ENCODE measurements at places on chromosomes 1 and 21.

GRCh38 chr1:26234644-26235370 lies 807 bp downstream of the CEP85 start:
- DNase-seq = no peak

- DNase-seq = no peak
Observed at GRCh38 chr1:229993060-229993459, 74.0 kb upstream of the GALNT2 start.

DNA sequence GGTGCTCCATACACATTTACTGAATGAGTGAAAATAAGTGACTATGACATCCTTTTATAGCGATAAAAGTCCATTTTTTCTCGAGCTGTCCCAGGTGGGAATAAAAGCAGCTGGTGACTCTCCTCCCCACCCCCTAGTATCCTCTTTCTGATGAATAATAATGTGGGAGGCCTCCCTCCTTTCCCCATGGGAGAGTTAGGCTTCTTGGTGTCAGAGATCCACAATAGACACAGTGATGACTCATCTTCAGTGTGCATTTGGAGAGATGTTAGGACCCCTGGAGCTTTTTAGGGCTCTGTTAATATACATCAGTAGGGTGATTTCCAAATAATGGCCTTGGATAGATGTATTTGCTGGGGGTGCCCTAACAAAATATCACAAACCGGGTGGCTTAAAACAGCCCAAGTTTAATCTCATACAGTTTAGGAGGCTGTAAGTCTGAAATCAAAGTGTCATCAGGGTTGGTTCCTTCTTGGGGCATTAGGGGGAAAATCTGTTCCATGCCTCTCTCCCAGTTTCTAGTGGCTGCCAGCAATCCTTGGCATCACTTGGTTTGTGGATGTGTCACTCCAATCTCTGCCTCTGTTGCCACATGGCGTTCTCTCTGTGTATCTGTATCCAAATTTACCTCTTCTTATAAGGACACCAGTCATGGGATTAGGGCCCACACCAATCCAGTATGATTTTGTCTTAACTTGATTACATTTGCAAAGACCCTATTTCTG lies 4.4 kb upstream of the PHC2 start:
- no peak for DNase-seq

GRCh38 chr21:32140604-32141317 lies 138.1 kb downstream of the MIS18A start:
- DNase-seq = no peak

DNA sequence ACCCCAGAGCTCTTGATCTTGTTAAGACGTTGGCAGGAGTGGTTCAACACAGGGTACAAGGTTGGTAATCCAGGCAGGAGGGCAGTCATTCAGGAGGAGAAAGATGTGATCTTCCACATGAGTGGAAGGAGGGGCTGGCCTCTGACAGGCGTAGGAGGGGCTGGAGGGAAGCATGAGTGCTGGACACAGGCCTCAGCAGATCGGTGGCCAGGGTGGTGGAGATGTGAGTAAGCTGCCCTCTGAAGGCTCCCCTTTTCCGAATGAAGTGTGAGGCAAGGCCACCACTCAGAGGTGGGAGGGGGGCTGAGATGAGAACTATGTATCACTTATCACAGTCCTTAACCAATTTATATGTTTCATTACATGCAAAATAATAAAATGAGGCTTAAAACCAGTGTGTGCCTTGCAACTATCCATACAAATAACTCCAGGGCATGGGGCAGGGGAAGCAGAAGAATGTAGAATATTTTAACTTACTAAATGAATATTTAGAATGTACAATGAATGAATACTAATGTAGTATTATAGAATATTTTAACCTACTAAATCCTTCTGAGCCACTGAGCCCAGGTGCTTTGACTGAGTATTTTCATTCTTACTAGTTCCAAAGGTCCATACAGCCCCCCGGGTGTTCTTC lies 103.5 kb upstream of the TLR5 start:
- no peak for DNase-seq

DNA sequence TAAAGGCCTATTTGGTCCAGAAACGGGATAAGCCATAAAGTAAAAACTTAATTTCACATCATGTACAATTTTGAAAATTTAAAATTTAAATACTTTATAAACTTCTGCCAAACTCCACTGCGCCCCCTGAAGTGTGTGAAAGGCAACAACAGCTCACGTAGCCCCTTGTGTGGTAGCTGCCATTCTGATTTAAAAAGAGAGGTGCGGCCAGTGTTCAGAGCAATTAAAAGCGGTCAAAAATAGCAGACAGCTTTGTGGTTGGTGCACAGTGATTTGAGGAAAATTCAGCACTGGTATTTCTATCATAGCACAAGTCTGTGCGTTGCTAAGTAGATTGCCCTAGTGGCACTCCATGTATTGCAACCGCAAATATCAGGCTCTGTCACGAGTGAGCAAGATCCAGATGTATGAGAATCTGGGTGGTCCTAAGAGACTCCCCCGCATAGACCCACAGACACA lies 122.5 kb downstream of the ATG4C start:
- no peak for DNase-seq

DNA sequence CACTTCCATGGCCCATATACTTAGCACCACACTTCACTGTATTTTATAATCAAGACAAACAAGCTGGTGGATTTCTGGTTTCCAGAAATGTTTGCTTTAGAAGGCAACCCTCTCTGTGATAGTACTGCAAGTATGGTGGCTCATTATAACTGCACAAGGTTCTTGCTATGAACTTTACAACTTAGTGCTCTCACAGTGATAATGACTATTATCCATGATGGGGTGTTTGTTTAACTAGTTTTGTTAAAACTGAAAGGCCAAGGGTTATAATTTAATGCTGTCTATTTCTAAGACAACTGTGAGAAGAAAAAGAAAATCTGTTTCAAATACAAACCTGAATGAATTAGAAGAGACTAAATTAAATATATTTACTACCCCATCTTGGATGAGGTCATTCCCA lies 903.2 kb downstream of the ADGRL2 start:
- DNase-seq = no peak

DNA sequence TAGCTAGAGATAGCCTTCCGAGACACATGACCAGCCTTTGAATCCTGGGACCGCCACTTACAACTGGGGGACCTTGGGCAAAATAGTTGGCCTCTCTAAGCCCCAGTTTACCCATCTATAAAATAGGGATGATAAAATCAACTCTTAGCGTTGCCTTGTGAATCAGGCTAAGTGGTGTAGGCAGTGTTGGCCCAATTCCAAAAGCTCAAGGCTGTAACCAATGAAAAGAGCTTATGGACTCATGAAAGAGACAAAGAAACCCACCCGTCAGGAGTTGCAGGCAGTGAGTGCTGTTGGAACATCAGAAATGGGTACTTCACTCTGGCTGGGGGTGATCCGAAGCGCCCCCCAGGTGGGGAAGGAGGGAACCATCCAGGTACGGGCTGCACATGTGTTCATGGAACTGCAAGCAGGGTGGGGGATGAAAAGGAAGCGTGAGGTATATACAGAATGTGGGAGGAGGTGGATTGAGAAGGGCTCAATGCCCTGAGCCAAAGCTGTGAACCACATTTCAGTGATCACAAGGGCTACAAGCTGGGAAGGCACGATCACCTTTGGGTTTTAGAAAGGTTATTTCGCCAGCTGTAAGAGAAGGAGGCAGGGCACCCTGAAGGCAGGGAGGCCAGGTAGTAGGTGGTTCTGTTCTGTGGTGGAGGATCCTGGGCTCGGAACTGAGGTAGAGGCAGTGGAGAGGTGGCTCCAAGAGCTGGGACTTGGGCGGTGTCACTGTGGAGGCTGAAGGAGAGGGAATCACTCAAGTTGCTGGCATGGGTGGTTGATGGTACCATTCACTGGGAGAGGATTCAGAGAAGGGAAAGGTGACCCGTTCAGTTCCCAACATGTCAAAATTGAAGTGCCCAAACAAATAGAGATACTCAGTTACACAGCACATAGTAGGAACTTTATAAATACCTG lies 11.4 kb upstream of the KIAA1614 start:
- DNase-seq = no peak

DNA sequence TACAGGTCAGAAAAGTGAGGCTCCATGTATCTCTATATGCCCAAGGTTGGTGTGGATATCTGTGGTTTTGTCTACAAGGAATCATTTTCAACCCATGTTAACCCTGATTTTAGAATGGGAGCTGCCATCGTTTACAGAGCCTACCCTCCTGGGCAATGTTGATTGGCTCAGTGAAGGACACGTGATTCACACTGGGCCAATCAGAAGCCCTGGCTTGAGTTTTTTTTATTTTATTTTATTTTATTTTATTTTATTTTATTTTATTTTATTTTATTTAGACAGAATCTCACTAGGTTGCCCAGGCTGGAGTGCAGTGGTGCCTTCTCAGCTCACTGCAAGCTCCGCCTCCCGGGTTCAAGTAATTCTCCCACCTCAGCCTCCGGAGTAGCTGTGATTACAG lies 35.8 kb downstream of the FOXO6 start:
- no peak for DNase-seq

DNA sequence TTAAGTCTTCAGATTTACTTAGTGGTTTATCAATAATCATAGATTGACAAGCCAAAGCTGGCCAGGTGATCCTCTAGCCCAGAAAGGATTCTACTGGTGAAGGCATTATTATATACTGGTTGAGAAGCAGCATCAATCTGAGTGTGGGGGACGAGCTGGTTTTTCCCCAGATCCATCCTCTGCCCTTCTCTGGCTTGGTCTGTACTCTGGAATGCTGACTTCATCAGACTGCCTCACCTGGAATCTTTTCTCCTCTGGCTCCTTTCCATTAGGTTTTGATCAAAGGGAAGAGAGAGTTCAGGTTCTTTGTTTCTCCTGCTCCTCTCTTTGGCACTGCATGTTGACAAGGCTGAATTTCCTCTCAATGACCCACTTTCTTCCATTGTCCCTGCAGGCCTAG lies 93.9 kb downstream of the KCTD3 start:
- no peak for DNase-seq

- DNase-seq = no peak
Observed at GRCh38 chr1:89649783-89650182, 16.9 kb downstream of the LRRC8C start.

DNA sequence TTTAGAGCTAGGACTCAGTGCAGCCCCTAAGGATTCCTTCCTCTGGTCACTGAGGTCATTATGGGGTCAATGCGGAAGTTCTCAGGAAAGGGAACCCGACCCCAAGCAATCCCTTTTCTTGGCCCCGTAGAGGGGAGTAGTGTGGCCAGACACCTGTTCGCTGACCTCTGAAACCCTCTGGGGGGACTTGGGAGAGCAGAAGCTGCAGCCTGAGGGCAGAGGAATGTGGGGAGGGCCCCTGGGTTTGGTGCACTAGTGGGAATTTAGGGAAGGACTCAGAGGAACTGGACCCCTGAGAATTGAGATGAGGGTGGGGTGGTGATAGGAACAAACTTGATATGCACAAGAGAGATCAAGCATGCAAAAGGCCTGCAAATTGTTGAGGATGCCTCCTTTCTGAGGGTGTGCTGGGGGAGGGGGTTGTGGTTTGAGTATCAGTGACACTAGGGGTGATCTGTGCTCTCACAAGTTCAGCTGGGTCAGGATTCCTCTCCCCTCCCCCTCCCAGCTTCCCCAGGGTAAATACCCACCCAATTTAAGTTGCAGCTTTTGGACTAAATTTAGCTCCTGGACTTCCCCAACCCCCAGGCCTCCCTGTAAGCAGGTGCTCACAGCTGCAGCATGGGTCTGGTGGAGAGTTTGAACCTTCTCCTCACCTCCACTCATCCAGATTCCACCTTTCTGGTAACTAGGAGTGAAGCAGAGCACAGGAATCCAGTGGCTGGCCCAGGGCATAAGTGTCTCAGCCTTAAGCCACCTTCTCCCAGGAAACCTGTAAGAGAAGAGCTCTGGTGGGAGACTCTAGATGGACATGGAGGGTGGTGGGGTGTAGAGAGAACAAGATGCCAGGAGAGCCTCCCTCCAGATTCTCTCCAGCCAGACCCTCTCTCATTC lies 13.5 kb downstream of the ADAMTSL4 start:
- DNase-seq = no peak

DNA sequence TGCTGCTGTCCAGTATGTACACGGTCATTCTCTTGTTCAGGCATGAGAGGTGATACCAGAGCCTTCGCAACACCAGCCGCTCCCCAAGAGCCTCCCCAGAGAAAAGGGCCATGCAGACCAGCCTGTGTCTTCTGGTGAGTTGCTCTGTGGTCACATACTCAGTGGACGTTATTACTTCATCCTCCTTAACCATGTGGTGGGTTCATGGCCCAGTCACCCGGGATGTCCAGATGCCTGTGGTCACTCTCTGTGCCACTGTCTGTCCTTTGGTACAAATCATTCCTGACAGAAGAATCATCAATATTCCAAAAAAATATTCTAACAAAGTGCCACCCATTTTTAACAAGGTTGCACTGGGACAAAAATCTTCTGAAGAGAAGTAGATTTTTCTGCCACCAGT lies 8.8 kb upstream of the ZNF124 start:
- no peak for DNase-seq

- DNase-seq = no peak
Observed at GRCh38 chr1:65083263-65083896, 64.6 kb upstream of the AK4 start.

DNA sequence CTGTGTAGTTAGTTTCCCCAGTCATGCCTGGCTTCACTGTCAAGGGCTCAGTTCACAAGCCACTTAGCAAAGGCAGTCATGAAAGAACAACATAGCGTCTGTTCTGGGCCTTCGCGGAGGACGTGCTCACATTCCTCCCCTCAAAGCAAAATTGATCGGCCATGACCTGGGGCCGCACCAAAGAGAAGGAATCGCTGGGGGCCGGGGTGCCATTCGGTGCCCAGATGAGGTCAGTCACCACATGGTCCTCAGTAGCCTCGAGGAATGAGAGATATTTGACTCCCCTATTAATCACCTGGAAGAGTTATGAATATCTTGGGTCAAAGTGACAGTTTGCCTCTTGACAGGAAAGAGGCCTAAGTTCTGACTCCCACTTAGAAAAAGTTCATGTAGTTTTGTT lies 251.1 kb upstream of the JUN start:
- no peak for DNase-seq

DNA sequence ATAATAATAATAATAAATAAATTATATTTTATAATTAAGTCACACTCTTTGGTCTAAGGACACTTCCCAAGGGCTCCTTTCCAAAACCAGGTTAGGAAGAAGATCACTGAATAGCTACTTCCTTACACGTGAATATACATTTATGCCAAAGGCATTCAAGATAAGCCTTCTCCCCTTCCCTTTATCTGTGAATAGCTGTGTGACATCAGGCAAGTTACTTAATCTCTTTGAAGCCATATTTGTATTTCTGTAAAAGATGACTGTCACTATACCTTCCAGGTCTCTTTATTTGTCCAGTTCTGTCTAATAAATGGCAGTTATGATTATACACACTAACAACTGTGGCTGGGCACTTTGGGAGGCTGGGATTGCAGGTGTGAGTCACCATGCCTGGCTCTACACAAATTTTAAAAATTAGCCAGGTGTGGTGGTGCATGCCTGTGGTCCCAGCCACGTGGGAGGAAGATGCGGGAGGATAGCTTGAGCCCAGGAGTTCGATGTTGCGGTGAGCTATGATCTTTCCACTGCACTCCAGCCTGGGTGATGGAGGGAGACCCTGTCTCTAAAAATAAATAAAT lies 5.5 kb upstream of the RNF11 start:
- no peak for DNase-seq

GRCh38 chr1:96559707-96560596 lies 161.6 kb upstream of the PTBP2 start:
- DNase-seq = no peak

All from SK-N-MC (cell line).